NCI-H345 (cell line): ENCODE measurements at places on chromosomes 6 and 20.

DNA sequence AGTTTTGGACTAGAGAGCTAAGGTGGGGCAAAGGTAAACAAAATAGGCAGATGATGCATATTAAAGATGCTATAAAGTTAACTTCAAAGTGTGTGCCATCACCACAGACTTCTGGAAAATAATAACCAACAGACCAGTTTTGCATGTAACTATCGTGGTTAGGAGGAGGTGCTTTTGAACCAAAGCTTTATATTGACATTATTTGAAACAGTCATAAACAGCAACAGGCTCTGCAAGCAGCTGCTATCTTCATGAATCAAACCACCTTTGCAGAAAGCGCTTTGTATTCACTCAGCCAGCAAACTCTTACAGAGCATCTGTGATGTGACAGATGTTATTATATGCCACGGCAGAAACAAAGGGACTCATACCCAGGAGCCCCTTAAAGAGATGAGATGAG, 81.9 kb downstream of the CRYBG1 start:
- DNase-seq, result peak; percentile 62

- DNase-seq, result no peak
Measured at GRCh38 chr20:40438161-40438830, 250.7 kb downstream of the MAFB start.

- no peak for DNase-seq
Measured at GRCh38 chr6:147170269-147170668, 33.9 kb upstream of the STXBP5 start.

GRCh38 chr6:155186052-155186658, 77.7 kb upstream of the CLDN20 start:
- no peak for DNase-seq

DNA sequence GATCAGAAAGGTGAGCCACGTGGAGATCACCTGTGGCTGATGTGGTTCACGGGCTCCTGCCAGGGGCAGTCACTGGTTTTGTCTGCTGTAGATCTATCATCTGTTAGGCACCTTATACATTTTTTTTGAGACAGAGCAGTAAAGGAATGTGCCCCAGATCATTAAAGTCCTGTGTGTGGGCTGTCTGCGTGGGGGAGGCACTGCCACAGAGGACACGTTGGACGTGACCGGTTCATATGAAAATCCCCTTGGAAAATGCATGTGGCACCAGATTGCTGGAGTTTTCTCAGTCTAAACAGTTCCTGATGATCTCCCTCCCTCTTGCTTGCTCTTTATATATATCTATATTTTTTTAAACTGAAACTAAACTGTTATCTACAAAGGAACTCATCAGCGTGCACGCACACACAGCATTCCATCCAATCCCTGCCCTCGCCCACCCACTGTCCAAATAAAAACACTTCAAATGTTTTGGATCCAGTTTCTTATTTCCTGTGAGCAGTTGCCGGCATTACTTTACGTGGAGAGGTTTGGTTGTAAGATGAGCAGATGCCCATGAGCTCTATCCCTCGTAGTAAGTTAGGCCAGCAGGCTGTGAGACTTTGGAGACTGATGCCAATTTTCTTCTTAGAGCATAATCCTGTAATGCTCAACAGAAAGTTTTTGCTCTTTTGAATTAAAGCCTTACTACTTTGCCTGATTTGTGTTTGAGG, 161.6 kb upstream of the EXOC2 start:
- no peak for DNase-seq

- DNase-seq, result no peak
Measured at GRCh38 chr20:46484954-46485353, 28.4 kb downstream of the ZNF334 start.

GRCh38 chr6:159686703-159687102, 6.3 kb downstream of the SOD2 start:
- DNase-seq, result no peak

- peak; percentile 60 for DNase-seq
Measured at GRCh38 chr6:132483779-132484679, 28.9 kb downstream of the STX7 start.

DNA sequence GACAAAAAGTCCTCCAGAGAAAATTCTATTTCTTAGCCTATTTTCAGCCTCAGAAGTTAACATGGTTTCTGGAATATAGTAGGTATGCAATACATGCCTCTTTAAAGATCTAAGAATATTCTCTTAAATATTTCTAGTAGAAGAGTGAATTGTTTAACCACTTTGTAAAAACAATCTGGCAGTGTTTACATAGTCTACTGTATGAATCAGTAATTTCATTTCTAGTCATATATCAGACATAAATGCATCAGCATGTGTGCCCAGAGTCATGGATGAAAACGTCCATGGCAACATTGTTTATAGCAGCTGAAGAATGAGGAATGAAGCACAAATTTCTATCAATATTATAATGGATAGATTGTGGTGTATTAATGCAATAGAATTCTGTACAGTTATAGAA, 124.9 kb downstream of the NKAIN2 start:
- DNase-seq, result no peak

- no peak for DNase-seq
Measured at GRCh38 chr6:31775633-31776484, 1.3 kb downstream of the VWA7 start.

DNA sequence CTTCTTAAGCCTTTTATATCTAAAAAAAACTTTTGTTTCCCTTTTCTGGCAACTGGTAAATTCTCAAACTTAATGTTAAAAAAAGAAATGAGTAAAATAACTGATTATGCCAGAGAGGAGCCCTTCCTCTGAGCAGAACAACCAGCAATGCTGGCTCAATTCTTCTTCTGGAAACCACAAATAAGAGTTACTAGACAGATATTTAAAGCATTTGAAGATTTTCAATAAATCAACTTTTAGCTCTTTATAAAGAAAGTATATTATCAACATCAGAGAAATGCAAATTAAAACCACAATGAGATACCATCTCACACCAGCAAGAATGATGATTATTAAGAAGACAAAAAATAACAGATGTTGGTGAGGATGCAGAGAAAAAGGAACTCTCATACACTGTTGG, 61.1 kb upstream of the TCF21 start:
- DNase-seq, result no peak

DNA sequence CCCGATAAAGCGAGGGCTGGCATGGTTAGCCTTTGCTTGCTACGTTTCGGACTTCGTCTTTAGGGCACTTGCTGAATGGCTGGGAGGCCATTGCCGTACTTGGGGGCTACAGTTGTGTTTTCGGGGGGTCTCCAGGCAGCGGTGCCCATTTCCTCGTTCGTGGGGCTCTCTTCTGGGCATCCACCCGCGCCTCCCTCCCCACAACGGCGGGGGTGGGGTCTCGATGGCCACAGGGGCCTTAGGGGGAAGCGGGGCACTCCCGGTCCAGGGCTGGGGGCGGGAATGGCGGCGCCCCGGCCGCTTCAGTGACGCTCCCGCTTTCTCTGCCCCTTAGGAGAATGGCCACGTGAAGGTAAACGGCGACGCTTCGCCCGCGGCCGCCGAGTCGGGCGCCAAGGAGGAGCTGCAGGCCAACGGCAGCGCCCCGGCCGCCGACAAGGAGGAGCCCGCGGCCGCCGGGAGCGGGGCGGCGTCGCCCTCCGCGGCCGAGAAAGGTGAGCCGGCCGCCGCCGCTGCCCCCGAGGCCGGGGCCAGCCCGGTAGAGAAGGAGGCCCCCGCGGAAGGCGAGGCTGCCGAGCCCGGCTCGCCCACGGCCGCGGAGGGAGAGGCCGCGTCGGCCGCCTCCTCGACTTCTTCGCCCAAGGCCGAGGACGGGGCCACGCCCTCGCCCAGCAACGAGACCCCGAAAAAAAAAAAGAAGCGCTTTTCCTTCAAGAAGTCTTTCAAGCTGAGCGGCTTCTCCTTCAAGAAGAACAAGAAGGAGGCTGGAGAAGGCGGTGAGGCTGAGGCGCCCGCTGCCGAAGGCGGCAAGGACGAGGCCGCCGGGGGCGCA, 2.4 kb downstream of the MARCKS start:
- peak; percentile 18 for DNase-seq

DNA sequence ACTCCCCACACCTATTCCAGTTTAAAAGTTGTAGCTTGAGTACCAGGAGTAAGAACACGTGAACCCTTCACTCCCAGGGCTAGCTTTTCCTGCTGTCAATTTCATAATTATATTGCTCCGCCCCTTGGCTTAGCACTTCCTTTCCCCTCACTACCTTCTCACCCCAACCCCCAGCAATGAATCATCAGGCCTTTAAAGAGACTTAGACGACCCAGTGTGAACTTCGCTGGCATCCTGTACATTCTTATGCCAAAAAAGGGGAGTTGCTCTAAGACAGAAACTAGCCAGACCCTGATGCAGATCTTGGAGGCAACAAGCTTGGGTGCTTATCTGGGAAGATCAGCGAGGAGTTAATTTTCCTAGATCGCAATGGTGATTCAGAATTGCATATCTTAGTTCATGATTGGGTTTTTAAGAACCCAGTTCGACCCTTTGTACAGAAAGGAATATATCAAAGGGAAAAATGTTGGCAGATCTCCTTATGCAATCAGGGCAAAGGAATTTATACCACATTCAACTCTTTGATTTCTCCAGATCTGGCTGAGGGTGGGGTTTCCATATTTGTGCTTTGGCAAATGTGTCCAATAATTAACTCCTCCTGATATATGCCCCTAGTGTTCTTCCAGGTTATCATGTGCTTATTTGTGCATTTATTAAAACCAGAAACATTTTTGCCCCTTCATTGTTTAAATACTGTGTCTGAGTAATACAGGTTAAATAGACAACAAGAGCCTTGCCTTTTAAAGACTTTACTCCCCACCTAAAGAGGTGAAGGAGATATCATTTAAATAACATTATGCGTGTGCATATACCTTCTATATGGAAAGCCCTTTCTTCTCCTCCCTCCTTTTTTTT, 8.1 kb upstream of the ATXN1 start:
- DNase-seq, result no peak

DNA sequence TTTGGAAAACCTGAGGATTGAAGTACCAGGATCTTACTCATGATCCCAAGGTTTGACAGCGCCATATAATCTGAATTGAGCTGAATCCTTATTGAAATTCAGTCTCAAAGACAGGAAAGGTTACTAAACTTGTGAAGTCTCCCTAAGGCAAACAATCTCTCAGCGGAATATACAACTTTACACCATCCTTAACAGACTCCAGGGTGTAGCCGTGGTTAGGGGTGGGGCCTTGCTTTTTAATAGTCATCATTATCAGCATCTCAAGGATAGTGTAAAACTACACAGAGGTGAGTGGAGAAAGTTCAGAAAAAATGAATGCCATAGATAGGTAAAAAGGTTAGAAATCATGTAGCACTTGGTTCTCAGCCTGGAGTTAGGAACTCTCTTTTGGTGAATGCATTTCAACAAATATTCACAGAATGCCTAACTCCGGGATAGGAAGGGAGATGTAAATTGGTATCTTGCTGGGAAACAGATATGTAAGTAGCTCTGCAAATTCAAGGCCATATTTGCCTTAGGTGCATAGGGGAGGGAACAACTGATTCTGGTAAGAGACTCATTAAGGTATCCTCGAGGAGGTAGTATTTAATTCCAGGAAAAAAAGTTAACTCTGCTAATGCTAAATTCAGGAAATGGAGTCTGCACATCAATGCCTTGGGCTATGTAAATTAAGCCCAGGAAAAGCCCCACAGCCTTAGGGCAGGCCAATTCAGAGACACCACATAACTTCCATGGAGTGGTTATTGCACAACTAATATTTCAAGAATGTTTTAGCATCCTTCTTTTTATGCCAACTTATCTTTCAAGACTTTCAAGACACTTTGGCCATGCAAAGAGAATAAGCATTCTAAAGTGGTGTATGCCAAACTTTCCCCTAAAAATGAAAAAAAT, 61.6 kb downstream of the SNAP25 start:
- DNase-seq, result no peak

GRCh38 chr20:64069614-64070243, 6.7 kb downstream of the TCEA2 start:
- no peak for DNase-seq
